ENCODE measurements at places on chromosomes 12 and 14.

GRCh38 chr12:24948757-24949722, at the start of gene BCAT1:
TSS of gene BCAT1 (minus strand) at chr12:24949101. CDS start at chr12:24948932, 169 bp downstream.
- DNase-seq, result peak; percentile 57
- H3K4me1 ChIP-seq, result peaks cover 27% of the 10 kb centered on the region
- H3K4me3 ChIP-seq, result peak within 1 kb of the TSS; percentile 95

GRCh38 chr12:50572287-50572686, 67.5 kb downstream of the DIP2B start:
- H3K4me3 ChIP-seq, result no peak overlapping the region
- no peaks in the 10 kb centered on the region for H3K36me3 ChIP-seq
- H3K27ac ChIP-seq, result no peak overlapping the region
- no peak for DNase-seq
- no peaks in the 10 kb centered on the region for H3K27me3 ChIP-seq
- peaks cover 19% of the 10 kb centered on the region for H3K4me1 ChIP-seq

- no peaks in the 10 kb centered on the region for H3K36me3 ChIP-seq
- no peaks in the 10 kb centered on the region for H3K4me1 ChIP-seq
- no peaks in the 10 kb centered on the region for H3K27me3 ChIP-seq
- H3K4me3 ChIP-seq, result no peak overlapping the region
These were observed 265.7 kb downstream of the SNAPC1 start for GRCh38 chr14:62027958-62028357.

DNA sequence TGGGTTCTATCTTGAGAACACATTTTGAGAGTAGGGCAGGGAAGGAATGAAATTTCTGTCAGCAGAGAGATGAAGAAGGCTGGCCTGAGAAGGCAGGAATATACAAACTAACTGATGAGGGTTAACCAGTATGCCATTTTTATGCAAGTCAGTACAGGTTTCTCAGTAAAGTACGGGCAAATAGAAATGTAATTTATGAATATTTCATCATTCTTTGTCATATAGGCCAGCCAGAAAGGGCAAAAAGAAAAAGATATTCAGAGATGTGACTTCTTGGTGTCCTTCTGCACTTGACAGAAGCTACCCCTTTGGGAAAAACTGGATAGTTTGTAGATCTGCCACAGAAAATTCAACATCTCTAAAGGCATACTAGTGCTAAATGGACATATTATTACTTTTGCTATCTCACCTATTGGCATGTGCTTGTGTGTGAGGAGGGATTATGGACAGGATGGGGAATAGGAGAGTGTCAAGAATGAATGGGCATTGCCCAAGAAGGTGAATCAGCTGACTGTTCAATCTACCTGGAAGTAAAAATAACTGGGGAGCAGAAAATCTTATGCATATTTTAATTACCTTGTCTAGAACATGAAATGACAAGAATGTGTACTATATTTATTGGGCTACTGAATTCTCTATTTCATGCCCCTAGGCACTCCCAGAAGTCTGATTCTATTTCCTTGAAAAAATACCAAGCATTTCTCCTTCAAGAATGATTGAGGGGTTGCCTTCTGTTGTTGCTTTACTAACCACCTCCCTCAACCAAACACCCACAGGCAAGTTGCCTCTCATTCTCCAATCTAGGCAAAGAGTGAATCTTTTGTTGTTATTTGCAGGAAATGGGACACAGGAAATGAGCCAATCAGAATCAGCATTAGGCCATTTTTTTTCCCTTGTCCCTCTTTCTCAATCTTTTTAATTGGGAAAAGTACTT, 175.1 kb upstream of the SLC38A2 start:
- H3K27ac ChIP-seq, result no peak overlapping the region
- H3K27me3 ChIP-seq, result no peaks in the 10 kb centered on the region
- H3K4me3 ChIP-seq, result no peak overlapping the region
- no peak for DNase-seq
- no peaks in the 10 kb centered on the region for H3K4me1 ChIP-seq

DNA sequence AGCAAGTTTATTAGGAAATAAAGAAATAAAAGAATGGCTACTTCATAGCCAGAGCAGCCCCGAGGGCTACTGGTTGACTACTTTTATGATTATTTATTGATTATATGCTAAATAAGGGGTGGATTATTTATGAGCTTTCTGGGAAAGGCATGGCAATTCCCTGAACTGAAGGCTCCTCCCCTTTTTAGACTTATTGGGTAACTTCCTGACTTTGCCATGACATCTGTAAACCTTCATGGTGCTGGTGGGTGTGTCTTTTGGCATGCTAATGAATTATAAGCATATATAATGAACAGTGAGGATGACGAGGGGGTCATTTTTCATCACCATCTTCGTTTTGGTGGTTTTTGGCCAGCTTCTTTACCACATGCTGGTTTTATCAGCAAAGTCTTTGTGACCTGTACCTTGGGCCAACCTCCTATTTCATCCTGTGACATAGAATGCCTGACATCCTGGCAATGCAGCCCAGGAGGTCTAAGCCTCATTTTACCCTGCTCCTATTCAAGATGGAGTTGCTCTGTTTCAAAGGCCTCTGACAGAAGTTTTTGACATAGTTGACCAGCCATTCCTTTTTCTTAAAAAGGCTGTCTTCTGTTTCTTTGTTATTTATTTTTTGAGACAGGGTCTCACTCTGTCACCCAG, 11.1 kb upstream of the PTGES3 start:
- DNase-seq, result no peak
- H3K27ac ChIP-seq, result no peak overlapping the region
- no peaks in the 10 kb centered on the region for H3K4me1 ChIP-seq
- no peaks in the 10 kb centered on the region for H3K27me3 ChIP-seq

DNA sequence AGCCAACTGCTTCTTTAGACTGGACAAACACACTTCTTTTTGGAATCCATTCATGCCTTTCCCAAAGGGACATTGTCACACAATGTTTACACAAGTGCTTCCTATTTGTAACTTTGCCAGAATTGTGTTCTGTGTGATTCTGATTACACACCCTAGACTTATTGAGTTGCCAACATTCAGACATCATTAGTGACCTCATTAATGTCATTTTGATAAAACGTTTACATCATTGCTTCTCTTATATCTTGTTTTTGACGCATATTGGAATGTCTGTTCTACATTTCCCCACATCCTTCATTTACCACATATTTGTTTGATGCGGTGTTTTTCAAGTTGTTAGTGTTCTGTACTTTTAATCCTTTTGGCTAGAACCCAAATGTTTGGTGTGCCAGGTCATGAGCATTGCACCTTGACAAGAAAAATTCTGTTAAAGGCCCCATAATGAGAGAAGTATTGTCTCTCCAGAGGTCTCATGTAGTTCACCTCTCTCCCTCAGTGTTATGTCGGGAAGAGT, 305.5 kb downstream of the AEBP2 start:
- H3K27me3 ChIP-seq, result no peaks in the 10 kb centered on the region
- no peak overlapping the region for H3K4me3 ChIP-seq
- no peak overlapping the region for H3K27ac ChIP-seq
- no peaks in the 10 kb centered on the region for H3K4me1 ChIP-seq

DNA sequence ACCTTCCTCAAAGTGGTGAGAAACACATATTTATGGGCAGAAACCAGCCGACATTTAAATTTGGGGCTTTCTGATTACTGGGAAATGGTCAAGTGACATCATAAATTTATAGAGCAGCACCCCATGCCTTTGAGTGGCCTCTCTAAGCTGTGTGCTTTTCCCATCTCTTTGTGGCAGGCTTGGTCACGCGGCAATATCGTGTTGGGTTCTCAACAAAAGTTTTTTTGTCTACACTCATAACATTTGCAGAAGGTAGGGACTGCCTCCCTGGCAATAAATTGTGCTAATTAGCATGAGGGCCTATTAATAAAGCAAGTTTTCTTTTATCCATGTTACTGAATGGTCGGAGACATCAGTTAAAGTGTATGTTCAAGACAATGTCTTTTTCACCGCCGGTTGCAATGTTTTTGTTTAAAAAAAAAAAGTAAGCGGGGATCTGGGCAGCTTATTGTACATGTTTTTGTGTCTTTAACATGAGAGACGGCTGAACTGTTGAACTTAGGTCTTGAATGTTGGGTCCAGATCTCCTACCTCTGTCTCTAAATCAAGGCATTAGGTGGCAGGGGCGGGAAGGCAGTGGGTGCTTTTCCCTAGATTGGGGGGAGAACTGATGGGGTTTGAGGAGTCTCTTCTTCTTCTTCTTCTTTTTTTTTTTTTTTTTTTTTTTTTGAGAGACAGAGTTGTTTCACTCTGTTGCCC, 193.3 kb downstream of the PHETA1 start:
- no peaks in the 10 kb centered on the region for H3K27me3 ChIP-seq
- no peak for DNase-seq
- H3K36me3 ChIP-seq, result no peaks in the 10 kb centered on the region
- no peak overlapping the region for H3K4me3 ChIP-seq
- no peak overlapping the region for H3K27ac ChIP-seq
